Mesothelial cell of epicardium (in vitro differentiated cells): ENCODE measurements at places on chromosomes 2 and 18. TPM values are rescaled to one million over a fixed set of nuclear protein-coding genes. Genes with fewer than 3 reads are reported as not detected.

FBXO48 gene
- total RNA-seq: 0.72 to 0.77 TPM (median 0.75 TPM) in 3 replicates

PSMA8 gene
- 0.22 TPM in 1 of 3 replicates, not detected in the others for total RNA-seq

CAVIN2 gene
- total RNA-seq: 0.72 to 0.96 TPM (median 0.80 TPM) in 3 replicates

ASAP2 gene
- total RNA-seq: 25.8 to 29.7 TPM (median 26.2 TPM) in 3 replicates

RETSAT gene
- total RNA-seq: 21.5 to 27.4 TPM (median 23.4 TPM) in 3 replicates

SLC9A4 gene
- total RNA-seq: 0.07 to 0.11 TPM (median 0.11 TPM) in 3 replicates

SLC38A11 gene
- total RNA-seq: 0.54 to 0.71 TPM (median 0.59 TPM) in 3 replicates

PID1 gene
- 2.0 to 2.4 TPM (median 2.1 TPM) in 3 replicates for total RNA-seq
